Central memory CD8-positive, alpha-beta T cell (primary cell): ENCODE measurements at places on chromosomes 2 and 18.
A peak's percentile ranks its signal among the peaks of the same experiment; 100 is the strongest.

DNA sequence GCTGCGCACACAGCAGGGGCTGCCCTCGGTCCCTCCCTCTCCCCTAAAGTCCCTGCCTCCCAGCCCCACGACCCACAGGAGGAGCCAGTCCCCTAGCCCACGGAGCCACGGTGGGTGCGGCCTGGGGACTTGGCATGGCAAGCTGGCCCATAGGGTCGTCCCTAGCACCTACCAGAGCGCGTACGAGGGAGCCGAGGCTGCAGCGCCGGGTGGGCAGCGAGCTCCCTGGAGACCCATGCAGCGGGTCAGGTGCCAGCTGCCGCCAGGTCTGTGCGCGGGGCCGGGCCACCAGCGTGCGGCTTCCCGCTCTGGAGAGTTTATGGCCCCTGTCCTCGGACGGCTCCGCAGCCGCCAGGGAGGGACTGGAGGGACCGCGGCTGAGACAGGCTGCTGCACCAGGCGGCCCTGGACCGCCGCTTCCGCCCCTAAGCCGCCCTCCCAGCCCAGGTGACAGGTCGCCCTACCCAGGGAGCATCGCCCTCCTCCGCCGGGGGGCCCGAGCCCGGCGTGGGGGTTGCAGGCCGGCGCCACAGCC, 273.6 kb downstream of the CCDC74A start:
- DNase-seq = no peak

GRCh38 chr2:199716807-199717586, 134.0 kb downstream of the FTCDNL1 start:
- no peak for DNase-seq

DNA sequence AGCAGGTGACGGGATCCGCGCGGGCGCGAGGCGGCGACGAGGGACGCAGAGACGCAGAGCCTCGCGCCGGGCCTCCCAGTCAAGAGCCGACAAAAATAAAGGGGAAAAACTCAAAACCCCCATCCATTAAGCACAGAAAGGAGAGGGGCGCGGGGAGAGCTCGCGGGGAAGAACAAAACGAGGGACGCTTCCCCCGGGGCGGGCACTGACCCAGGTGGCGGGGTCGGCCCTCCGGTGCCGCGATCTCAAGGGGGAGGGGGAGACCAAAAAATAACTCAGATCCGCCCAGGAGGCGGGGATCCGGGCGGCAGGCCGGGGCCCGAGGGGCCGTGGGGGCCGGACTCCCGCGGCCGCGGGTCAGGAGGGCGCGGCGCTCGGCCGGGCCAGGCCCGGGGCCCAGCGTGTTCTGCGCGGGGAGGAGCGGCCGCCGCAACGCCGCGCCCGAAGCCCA, 597 bp downstream of the RNF103 start:
- DNase-seq = peak; percentile 10

- no peak for DNase-seq
Observed at GRCh38 chr2:74099835-74100234, 47.9 kb downstream of the BOLA3 start.

- DNase-seq = no peak
Observed at GRCh38 chr2:172478353-172478752, 51.0 kb downstream of the ITGA6 start.

DNA sequence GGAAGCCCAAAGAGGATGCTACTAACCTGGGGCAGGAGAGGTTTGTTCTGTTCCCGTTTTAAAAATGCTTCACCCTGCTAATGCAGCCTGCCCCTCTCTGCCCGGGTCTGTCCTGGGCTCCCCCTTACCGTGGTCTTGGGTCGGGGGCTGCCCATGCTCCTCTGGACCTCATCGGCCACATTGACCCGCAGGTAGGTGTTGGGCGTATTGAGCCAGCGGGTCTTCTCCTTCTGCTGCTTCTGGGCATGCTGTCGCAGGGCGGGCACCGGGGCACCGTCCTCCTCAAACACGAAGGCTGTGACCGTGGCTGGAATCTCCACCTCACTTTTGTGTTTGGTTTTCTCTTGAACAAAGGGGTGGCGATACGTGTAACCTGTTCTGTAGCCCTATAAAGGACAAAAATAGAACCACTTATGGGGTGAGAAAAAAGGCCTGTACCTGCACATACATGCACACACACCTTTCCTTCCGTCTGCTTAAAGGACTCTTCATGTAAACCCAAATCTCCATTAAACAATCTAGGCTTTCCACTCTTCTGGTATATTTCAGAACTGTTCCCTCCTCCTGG, 89.3 kb downstream of the ADD2 start:
- DNase-seq = no peak

GRCh38 chr2:143856978-143857377, 662.9 kb downstream of the ZEB2 start:
- DNase-seq = no peak

- no peak for DNase-seq
Observed at GRCh38 chr2:9440058-9440727, 16.7 kb downstream of the CPSF3 start.

- DNase-seq = no peak
Observed at GRCh38 chr18:79343567-79344207, 52.0 kb upstream of the NFATC1 start.

GRCh38 chr18:21663578-21663977, 41.0 kb downstream of the ABHD3 start:
- DNase-seq = no peak

- DNase-seq = no peak
Observed at GRCh38 chr18:59743566-59743965, 46.3 kb upstream of the CCBE1 start.

DNA sequence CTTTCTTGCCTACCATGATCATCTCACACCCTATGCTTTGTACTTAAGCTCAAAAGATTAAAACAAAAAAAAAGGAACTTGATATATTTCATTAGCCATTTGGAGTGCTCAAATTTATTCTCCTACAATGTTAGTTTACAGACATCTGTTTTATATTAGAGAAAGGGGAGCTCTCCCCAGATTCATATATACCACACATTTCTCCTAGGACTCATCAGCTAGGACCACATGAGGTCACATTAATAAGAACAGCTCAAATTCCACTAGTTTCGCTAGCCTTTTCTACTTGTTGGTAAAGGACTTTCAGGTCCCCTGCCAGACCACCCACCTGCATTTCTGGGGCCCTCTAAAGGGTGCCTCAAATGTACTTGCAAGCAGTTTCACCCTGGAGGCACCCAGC, 151.2 kb upstream of the MMADHC start:
- no peak for DNase-seq

DNA sequence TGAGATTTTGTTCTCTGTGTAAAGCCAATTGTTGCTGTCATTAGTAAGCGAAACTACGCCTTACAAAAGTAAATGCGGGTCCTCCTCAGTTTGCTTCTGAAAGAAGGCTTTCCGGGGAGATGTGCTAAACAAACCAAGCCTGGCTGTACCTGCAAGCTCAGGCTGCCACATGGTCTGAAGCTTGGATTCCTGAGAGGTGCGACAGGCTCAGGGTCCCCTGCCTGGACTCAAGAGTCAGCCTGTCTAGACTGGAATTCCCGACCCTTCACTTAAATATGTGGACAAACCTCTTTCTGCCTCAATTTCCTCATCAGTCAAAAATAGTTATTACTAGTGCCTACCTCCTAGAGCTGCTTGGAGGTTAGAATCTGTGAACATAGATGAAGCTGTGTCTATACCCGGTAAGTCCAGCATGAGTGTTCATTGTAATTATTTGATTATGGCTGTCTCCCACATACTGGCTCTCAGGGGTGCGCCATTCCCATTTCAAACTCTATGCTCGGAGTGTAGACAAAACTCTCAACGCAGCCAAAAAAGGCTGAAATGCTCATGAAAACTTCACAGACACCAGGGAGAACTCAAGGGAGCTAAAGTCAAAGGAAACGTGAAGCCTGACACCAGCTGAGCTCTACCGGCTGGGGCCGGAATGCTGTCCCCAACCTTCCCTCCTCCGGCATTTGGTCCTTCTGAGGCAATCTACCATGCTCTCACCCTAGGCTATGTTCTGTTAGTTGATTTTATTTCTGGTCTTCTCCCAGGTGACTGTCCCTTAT, 31.4 kb downstream of the SOWAHC start:
- DNase-seq = no peak

DNA sequence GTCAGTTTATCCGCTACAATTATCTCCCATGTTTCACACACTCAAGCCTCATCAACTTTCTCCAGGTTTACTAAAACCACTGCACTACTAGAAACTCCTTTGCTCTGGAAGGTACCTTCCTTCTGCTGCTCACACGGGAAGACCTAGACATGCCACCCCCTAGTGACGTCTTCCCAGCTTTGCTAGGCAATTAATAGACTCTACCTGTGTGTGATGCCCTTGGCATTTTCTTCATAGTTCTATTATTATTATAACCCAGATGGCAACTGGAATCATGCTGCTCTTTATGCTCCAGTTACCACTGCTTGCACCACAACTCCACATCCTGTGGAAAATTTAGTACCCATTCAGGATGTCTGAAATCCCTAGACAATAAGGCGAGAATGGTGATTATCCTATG, 42.4 kb downstream of the CACNB4 start:
- no peak for DNase-seq

DNA sequence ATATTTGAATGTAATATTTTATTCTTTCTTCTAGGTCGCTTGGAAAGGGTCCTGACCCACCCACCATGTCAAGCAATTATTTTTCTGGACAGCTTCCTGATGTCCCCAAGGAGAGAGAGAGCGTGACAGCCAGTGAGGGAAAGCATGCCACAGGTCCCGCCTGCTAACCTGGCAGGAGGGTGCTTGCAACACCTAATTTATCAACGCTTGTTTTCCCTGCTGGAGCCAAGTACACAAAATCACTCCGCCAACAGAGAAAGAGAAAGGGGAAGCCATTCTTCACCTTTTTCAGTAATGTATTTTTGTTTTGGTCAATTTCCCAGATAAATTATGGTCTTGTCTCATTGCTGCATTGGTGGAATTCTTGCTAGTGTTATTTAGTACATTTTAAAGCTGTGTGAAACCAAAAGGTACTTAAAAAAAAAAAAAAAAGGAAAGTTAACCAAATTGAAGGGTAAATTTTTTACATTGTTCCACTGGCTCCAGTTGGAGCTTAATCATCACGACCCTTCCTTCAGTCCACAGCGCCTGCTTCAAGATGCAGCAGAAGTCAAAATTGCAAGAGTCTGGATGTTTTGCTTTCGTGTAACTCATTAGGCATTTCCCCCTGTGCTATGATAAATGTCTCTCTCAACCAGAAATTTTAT, 88.5 kb upstream of the COPS8 start:
- no peak for DNase-seq

DNA sequence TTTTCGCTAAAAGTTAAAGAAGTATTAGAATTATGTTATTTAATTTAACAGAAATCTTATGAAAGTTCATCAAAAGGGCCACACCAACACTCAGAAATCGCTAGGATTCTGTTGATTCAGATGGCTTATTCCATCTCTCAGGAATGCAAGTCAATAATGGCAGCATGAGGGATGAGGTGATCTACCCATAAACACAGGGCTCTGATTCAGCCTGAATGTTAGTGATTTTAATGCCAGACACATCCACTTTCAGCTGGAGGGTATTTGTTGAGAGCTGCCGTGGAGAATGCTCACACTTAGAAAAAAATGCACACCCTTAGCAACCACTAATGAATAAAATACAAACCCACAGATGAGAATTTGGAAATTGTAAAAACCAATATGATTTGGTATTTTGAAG, 173.3 kb upstream of the ERBB4 start:
- DNase-seq = no peak

DNA sequence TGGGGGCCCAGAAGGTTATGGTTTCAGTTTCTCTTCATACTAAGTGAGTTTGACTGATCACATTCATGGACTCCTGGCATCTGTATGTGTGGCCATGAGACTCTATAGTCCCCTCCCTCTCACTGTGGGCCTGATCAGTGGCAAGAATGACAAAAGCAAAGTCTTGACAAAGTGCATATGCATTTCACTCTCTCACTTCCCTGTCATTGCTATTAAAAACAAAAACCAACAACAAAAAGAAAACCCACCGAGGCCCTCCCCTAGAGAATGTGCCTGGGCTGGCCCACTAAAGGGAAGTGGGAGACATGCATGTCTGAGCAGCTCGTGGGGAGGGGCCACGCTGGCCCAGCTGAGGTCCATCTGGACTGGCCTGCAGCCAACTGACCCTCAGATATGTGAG, 600.1 kb upstream of the RAB6C start:
- DNase-seq = no peak

DNA sequence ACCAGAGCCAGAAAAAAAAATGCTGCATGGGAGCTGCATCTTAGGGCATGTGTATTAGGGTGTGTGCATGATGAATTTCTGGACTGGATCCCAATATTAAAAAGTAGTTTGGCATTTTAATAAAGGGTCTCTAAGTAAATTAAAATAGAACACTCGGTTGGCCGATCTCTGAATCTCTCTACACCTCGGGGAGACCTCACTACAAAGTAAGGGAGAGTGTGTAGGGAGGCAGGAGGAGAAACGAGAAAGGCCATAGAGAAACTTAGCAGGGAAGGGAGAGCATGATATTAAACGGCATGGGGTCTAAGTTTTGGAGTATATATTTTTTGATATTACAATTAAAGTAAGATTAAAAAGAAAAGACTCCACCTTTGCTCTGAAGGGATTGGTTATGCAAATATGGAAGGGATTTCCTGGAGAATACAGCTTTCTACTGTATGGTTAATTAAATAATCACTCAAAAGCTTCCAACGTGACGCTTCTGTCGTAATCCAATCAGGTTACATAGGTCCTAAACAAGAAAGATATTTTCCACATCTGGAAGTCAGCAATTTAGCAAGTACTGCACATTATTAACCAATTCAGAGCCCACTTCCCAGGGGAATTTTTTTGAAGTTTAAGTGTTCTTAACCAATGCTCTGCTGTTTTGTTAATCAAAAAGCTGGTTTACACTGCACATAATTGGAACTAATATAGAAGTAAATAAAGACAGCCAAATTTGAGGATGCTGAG, 1.0 kb upstream of the ZEB2 start:
- DNase-seq = no peak

DNA sequence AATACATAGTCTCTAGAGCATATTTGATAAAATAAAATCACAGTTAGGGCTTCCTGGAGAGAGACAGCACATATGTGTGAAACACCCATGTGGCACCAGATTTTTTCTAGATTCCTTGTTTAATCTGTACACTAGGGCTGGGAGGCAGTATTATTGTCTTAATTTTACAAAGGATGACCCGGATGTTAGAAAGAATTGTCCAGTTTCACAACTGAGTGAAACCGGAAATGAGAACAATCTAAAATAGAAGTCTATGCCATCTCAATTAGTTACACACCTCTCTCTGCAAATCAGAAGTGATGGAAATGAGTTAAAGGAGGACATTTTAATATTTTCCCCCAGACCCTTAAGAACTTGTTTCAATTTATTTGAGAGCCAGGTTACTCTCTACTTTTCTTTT, 463.7 kb upstream of the DSEL start:
- no peak for DNase-seq

GRCh38 chr2:36677386-36677785, 19.1 kb upstream of the VIT start:
- no peak for DNase-seq

DNA sequence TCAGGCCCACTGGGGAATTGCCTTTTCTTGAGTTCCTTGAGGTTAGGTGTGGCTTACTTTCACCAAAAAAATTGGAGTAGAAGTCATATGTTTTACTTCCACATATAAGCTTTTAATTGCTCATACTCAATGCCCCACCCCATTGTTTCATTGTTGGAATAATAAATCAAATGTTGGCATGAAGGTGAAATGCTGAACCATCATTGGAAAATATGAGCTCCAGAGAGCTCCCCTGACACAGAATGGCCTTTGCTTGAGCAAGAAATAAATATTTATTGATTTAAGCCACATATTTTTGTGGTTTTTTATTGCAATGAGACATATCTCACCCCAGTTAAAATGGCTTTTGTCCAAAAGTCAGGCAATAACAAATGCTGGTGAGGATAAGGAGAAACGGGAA, 167.3 kb upstream of the SRD5A2 start:
- no peak for DNase-seq
